H1 (cell line): ENCODE measurements at places on chromosomes 5 and 9.
A peak's percentile ranks its signal among the peaks of the same experiment; 100 is the strongest.

DNA sequence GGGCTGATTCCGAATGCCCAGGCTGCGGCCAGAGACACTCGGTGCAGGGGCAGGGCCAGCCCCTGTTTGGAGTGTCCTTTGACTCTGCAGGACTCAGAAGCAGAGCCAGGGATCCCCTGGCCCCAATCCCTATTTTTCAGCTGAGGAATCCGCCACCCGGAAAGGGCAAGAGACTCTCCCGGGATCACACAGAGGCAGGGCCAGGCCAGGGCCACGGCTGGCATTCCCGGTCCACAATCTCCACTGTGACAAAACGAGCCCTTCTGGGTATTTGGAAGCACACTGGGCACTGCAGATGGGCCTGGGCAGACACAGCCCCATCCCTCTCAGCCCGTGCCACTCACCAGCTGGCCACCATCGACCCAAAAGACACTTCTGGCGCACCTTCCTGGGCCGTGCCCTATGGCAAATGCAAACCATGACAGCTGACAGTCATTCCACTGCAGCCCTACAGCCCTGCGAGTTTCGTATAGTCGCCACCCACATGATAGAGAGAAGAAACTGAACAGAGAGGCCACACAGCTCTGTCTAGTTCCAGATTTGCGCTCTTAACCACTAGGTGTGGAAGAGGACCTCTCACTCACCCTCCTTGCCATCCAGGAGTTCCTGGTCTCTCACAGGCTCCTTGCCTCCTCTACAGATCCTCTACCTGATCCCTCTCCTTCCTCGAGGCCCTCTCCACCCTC lies 13.3 kb downstream of the NR5A1 start:
- no peaks in the 10 kb centered on the region for H3K36me3 ChIP-seq
- no peak overlapping the region for H3K4me3 ChIP-seq
- no peak for DNase-seq
- no peaks in the 10 kb centered on the region; the same call in 1 of the 2 replicates for H3K27me3 ChIP-seq

DNA sequence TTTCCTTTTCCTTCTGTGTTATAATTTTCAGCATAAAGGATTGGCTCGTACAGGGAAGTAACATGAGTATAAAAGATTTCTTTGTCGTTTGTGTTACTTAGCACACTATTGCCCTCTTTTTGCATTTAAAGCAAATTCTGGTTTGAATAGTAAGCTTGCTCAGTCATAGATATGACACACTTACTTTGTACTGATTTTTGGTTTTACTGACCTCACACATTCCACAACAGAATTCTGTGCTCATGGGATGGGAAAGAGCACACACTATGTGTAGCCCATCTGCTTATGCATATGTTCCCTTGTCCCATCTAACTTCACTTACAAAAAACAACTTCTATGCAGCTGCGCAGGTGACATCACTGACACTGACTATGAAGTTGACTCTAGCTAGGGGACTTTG lies 111.9 kb upstream of the MTAP start:
- no peaks in the 10 kb centered on the region for H3K27me3 ChIP-seq
- no peak for DNase-seq
- no peaks in the 10 kb centered on the region for H3K36me3 ChIP-seq
- H3K4me3 ChIP-seq: no peak overlapping the region

DNA sequence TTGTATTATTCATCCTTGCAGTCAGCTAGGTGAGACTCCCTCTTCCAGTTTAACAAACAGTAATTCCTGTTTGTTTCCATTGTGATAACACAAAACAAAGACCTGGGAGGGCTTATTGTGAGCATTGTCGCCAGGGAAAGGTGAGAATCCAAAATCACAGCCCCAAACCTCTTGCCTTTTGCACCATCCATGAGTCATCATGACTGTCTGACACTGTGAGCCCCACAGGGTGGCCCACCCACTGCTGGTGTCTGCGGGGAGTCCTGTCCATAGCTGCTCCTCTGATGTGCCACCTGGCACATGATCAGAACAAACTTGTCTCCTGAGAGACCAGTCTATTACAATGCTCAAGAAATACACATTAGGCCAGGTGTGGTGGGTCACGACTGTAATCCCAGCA lies 33.7 kb upstream of the S1PR3 start:
- no peak overlapping the region for H3K4me3 ChIP-seq
- H3K27me3 ChIP-seq: no peaks in the 10 kb centered on the region
- H3K27ac ChIP-seq: no peak overlapping the region
- H3K36me3 ChIP-seq: no peaks in the 10 kb centered on the region

DNA sequence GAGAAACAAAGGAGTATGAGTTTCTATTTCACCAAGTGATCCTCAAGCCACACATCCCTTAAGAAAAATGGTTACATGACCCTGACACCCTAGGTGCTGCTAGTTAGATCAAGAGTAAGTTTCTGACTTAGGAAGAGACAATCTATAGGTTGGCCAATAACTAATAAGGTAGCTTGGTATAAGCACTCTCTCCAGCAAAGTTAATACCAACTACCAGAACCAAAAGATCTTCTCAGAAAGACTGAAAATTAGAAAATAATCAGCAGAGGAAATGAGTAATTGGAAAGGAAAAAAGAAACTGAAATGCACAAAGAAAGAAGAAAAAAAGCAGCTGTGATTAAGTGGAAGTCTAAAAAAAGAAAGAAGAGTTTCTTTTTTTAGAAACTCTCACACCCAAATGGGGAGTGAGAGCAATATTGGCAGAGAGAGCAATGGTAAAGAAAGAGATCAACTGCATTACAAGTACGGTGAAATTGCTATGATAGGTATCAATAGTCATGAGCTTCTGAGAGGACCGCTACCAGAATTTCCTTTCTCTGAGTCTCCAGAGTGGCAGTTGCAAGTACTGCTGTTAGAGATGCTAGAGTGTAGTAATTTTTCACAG lies 195.5 kb downstream of the TMEM167A start:
- no peaks in the 10 kb centered on the region for H3K4me1 ChIP-seq
- H3K27me3 ChIP-seq: no peaks in the 10 kb centered on the region
- no peak for DNase-seq
- no peaks in the 10 kb centered on the region for H3K36me3 ChIP-seq
- H3K27ac ChIP-seq: no peak overlapping the region

- no peaks in the 10 kb centered on the region for H3K36me3 ChIP-seq
- H3K4me1 ChIP-seq: no peaks in the 10 kb centered on the region
- DNase-seq: no peak
- H3K27ac ChIP-seq: no peak overlapping the region
Observed at GRCh38 chr9:14768405-14769229, 46.1 kb upstream of the CER1 start.

GRCh38 chr9:132591751-132592314 lies 9.4 kb downstream of the BARHL1 start:
- peaks cover 42% of the 10 kb centered on the region for H3K27me3 ChIP-seq
- DNase-seq: no peak
- H3K4me1 ChIP-seq: peaks cover 3% of the 10 kb centered on the region
- peak overlapping the region; percentile 52 for H3K4me3 ChIP-seq
- H3K36me3 ChIP-seq: no peaks in the 10 kb centered on the region

DNA sequence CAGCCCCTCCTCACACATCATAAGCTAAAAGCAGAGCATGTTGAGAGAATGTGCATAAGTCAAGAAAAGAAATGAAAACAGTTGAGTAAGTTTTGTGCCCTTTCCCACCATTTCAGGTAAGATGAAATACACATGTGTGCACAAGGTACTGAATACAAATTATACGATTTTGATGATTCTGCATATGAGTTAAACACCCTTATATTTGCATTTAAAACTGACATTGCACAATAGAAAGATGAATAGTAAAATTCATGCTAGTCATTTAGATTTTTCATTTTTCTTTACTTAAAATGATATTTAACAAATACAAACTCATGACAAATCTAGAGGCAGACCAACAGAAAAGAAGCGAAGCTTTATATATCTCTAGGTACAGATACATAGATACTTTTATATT lies 24.9 kb upstream of the PSD2 start:
- no peaks in the 10 kb centered on the region for H3K36me3 ChIP-seq
- peaks cover 14% of the 10 kb centered on the region for H3K27me3 ChIP-seq
- H3K4me3 ChIP-seq: no peak overlapping the region
- DNase-seq: no peak
- peaks cover 4% of the 10 kb centered on the region for H3K4me1 ChIP-seq

DNA sequence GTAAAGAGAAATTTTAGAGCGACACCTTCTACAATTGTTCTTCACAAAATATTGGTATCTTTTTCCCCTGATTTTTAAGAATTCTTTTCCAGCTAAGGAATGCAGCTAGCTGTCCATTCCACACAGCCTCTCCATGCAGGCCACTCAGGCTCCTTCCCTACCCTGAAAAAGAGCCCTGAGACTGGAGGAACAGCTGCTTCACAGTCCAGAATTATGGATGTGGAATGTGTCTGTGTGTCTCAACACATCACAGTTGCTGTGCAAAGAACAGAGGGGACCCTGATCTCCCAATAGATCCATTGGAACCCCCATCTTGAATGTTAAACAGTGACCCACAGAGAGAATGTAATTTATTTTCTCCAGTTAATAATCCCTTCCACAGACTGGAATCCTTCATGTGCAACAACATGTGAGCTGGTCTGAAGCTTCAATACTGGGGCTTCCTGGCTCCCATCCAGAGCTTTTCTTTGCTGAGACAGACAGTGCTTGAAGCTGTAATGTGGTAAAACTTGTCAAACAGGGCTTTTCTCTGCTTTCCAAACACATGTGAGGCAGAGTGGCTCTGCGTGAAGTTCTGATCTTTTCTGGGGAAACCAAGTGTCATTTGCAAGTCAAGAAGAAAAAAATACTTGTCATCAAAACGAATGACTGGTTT lies 53.3 kb upstream of the SMC5 start:
- no peaks in the 10 kb centered on the region for H3K27me3 ChIP-seq
- no peak overlapping the region for H3K27ac ChIP-seq
- H3K36me3 ChIP-seq: no peaks in the 10 kb centered on the region
- DNase-seq: no peak
- H3K4me3 ChIP-seq: no peak overlapping the region

DNA sequence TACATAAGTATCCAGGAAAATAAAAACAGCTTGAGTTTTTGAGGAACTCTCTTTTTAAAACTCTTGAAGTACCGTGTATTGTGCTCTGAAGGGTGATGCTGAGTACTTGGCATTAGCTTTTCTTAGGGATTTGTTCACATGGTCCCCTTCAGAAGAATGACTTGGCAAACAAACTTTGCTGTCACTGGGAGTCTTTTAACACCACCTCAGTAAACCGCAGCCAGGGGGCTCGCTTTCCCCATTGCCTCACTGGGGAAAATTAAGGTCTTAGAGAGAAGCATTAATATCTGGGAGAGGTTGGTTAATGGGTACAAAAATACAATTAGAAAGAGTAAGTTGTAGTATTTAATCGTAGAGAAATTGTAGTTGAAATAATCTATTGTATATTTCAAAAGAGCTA lies 105.9 kb upstream of the DAP start:
- H3K36me3 ChIP-seq: no peaks in the 10 kb centered on the region
- H3K27ac ChIP-seq: no peak overlapping the region
- H3K27me3 ChIP-seq: no peaks in the 10 kb centered on the region
- no peak for DNase-seq
- H3K4me3 ChIP-seq: no peak overlapping the region

DNA sequence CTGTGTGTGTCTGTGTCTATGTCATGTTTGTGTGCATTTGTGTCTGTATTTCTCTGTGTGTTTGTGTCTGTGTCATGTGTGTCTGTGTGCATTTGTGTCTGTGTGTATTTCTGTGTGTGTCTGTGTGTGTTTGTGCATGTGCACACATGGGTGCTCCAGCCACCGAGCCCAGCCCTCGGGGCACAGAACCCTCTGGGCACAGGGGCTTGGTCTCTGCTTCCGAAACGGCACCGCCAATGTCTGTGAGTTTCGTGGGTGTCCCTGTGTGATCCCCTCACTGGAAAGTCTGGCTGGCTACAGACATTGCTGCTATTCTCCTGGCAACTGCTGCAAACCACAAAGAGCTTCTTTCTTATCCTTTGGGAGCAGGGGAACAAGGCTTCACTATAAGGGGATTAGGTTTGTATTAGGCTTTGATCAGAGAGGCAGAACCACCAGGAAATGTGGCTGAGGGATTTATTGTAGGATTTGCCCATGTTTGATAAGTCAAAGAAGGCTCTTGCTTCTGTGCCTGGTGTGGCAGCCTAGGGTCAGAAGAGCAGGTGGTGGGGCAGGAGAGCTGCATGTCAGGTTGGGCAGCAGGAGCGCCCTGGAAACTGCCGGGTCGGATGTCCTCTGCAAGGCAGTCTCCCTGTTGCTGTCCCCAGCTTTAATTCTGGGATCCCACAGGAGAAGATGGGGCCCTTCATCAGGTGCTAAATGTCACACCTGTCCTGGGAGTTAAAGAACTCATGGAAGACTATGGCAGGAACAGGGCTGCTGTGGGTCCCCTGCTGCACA lies 39.6 kb upstream of the FCN1 start:
- no peak for DNase-seq
- H3K36me3 ChIP-seq: no peaks in the 10 kb centered on the region
- no peaks in the 10 kb centered on the region for H3K4me1 ChIP-seq
- H3K27me3 ChIP-seq: no peaks in the 10 kb centered on the region

DNA sequence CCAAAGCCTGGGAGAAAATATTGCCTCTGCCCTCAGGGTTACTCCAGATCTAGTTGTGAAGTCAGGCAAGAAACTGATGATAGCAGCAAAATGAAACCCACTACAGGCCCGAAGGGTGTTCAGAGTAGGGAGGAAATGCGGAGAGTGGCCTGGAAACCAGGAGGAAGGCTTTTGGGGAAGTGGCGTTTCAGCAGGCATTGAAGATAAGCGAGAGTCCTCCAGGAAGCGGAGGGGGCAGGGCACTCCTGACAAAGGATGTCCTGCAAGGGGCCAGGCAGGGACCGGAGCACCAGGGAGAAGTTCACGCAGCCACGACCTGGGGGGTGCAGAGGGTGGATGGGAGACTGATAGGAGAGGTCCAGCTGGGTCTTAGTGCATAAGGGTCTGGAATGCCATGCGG lies 7.8 kb upstream of the FOXI1 start:
- no peaks in the 10 kb centered on the region for H3K4me1 ChIP-seq
- H3K36me3 ChIP-seq: no peaks in the 10 kb centered on the region
- 0 out of 2 replicates have a peak, but pooled peaks cover 3% of the 10 kb centered on the region for H3K27me3 ChIP-seq

DNA sequence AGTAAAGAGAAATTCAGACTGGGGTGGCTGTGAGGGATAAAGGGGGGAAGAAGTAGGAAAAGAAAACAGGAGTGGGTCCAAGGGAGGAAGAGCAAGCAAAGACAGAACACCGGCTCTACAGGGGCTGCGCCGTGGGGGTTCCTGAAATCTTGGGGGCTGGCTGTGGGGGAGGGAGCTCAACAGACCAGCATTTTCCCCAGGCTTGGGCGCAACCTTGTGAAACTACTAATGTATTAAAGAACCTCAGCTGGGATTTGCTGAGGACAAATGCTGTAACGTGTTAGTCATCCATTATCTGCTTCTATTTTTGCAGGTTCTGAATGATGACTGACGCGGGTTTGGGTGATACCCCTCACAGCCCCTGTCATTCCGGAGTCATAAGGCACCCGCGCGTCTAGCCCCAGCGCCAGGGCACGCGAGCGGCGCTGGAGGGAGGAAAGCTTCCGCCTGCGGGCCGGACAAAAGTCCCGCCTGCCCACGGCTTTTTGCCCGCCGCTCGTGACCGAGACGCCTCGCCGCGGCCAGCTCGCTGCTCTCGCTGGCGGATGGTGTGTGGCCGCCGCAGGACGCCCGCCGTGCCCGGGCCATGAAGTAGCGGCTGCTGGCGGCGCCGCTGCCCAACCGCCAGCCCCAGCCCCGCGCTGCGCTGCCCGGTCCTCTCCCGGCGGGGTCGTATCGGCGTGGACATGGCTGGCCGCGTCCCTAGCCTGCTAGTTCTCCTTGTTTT lies 110.6 kb downstream of the PAM start:
- H3K27me3 ChIP-seq: no peaks in the 10 kb centered on the region
- H3K4me1 ChIP-seq: peaks cover 2% of the 10 kb centered on the region; the same call in 1 of the 2 replicates
- H3K36me3 ChIP-seq: no peaks in the 10 kb centered on the region
- peak overlapping the region; percentile 64 for H3K27ac ChIP-seq
- peak; percentile 78 for DNase-seq

GRCh38 chr5:73751254-73751914 lies 125.4 kb downstream of the ARHGEF28 start:
- H3K27ac ChIP-seq: no peak overlapping the region
- no peaks in the 10 kb centered on the region for H3K4me1 ChIP-seq
- H3K4me3 ChIP-seq: no peak overlapping the region
- H3K27me3 ChIP-seq: no peaks in the 10 kb centered on the region
- no peaks in the 10 kb centered on the region for H3K36me3 ChIP-seq
- DNase-seq: no peak
